ENCODE measurements at places on chromosomes 12 and 14.
A peak's percentile ranks its signal among the peaks of the same experiment; 100 is the strongest.

- DNase-seq: peak; percentile 94
Measured at GRCh38 chr12:114933428-114934160, 249.6 kb upstream of the TBX3 start.

DNA sequence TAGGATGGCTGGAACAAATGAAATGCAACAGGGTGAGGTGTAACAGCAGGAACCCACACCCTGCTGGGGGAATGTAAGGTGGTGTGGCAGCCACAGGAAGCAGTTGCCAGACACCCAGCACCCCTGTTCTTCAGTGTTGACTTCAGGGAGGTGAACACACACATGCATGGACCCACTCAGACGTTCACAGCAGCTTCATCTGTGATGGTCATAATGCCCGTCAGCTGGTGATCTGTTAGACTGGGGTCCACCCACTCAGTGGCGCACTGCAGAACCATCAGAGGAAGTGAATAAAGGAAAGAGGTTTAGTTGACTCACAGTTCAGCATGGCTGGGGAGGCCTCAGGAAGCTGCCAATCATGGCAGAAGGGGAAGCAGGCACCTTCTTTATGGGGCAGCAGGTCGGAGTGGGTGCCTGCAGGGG lies 22.7 kb upstream of the TEX22 start:
- no peak for DNase-seq

GRCh38 chr14:55450987-55451386 lies 10.6 kb upstream of the TBPL2 start:
- no peak for DNase-seq

- DNase-seq: no peak
Measured at GRCh38 chr14:92688434-92689375, 59.7 kb downstream of the LGMN start.
